ENCODE measurements at places on chromosomes 4 and X. TPM values are rescaled to one million over a fixed set of nuclear protein-coding genes. Genes with fewer than 3 reads are reported as not detected.

The PLXNA3 gene
- 16.1 TPM for total RNA-seq

- H3K4me1 ChIP-seq: no peaks in the 10 kb centered on the region
- no peaks in the 10 kb centered on the region for H3K36me3 ChIP-seq
- no peak overlapping the region for H3K4me3 ChIP-seq
- H3K27ac ChIP-seq: no peak overlapping the region
- H3K27me3 ChIP-seq: no peaks in the 10 kb centered on the region
- no peak for DNase-seq
Measured at GRCh38 chrX:17923546-17923945, 62.4 kb upstream of the RAI2 start.

DNA sequence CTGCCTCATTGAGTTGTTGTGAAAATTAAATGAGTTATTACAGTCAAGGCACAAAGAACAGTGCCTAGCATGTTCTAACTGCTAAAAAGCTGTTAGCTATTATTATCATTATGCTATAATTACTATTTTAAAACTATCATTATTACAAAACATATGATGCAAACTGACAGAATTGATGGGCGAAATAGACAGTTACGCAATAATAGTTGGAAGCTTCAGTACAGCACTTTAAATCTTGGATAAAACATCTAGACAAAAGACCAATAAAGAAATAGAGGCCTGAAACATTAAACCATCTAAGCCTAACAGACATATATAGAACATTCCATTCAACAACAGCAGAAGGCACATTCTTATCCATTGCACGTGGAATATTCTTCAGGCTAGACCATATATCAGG lies 73.0 kb downstream of the TAB3 start:
- H3K4me3 ChIP-seq: no peak overlapping the region
- no peak overlapping the region for H3K27ac ChIP-seq
- no peaks in the 10 kb centered on the region for H3K27me3 ChIP-seq
- no peaks in the 10 kb centered on the region for H3K36me3 ChIP-seq

DNA sequence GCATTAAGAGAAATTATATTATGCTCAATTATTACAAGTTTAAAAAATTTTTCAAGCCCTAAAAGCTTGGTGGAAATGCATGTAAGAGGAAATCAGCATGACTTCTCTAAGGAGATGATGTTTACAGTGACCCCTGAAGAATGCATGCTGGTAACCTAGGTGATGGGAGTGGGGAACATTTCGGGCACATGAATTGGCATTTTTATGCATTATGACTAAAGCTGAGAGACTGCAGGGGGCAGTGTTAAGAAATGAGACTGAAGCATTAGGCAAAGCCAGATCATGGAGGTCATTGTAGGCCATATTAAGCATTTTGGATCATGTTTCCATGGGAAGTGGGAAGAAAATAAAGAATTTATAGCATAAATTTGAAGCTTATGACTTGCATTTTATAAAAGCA lies 421.3 kb downstream of the FAT4 start:
- no peak for DNase-seq
- H3K4me1 ChIP-seq: peaks cover 3% of the 10 kb centered on the region
- no peaks in the 10 kb centered on the region for H3K27me3 ChIP-seq

The BCAP31 gene
- 97.2 TPM for total RNA-seq

The MAP9 gene
- total RNA-seq: 9.0 TPM

- H3K27ac ChIP-seq: no peak overlapping the region
- H3K4me1 ChIP-seq: no peaks in the 10 kb centered on the region
- H3K27me3 ChIP-seq: no peaks in the 10 kb centered on the region
- H3K36me3 ChIP-seq: no peaks in the 10 kb centered on the region
Measured at GRCh38 chr4:175035905-175036304, 117.7 kb downstream of the ADAM29 start.

- no peaks in the 10 kb centered on the region for H3K4me1 ChIP-seq
- no peaks in the 10 kb centered on the region for H3K27me3 ChIP-seq
- peak; percentile 30 for DNase-seq
- no peak overlapping the region for H3K27ac ChIP-seq
- H3K36me3 ChIP-seq: no peaks in the 10 kb centered on the region
- H3K4me3 ChIP-seq: no peak overlapping the region
Measured at GRCh38 chr4:1727117-1728031, 6.1 kb downstream of the TACC3 start.

GRCh38 chrX:135397652-135398051 lies 24.1 kb upstream of the SMIM10L2A start:
- H3K27me3 ChIP-seq: no peaks in the 10 kb centered on the region
- no peaks in the 10 kb centered on the region for H3K36me3 ChIP-seq
- no peak overlapping the region for H3K27ac ChIP-seq
- DNase-seq: no peak
- H3K4me1 ChIP-seq: no peaks in the 10 kb centered on the region

- DNase-seq: no peak
- H3K27me3 ChIP-seq: no peaks in the 10 kb centered on the region
- no peak overlapping the region for H3K27ac ChIP-seq
- no peak overlapping the region for H3K4me3 ChIP-seq
- H3K4me1 ChIP-seq: no peaks in the 10 kb centered on the region
- no peaks in the 10 kb centered on the region for H3K36me3 ChIP-seq
Measured at GRCh38 chr4:59455751-59456150, 1744.4 kb upstream of the ADGRL3 start.
